IMR-90 (cell line): ENCODE measurements at places on chromosomes 1 and 21.

- no peaks in the 10 kb centered on the region for H3K4me1 ChIP-seq
- no peak for DNase-seq
- no peaks in the 10 kb centered on the region for H3K36me3 ChIP-seq
- H3K27me3 ChIP-seq: peaks cover 5% of the 10 kb centered on the region; the same call in 1 of the 2 replicates
Observed at GRCh38 chr1:161313554-161314200, 504 bp upstream of the SDHC start.

DNA sequence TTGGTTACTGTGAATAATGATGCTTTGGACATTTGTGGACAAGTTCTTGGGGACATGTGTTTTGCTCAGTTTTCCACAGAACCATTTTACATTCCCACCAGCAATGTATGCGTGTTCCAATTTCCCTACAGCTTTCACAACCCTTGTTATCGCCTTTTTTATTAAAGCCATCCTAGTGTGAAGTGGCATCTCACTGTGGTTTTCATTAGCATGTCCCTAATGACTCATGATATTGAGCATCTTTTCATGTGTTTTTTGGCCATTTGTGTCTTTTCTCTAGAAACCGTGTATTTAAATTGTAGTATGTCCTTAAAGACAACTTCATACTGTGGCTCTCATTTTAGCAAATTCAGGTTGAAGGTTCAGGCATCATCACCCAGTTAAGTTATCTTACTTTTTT, 132.1 kb downstream of the TGFBR3 start:
- H3K4me3 ChIP-seq: no peak overlapping the region
- H3K27me3 ChIP-seq: no peaks in the 10 kb centered on the region
- no peak overlapping the region for H3K27ac ChIP-seq
- DNase-seq: no peak
- H3K4me1 ChIP-seq: peaks cover 7% of the 10 kb centered on the region

DNA sequence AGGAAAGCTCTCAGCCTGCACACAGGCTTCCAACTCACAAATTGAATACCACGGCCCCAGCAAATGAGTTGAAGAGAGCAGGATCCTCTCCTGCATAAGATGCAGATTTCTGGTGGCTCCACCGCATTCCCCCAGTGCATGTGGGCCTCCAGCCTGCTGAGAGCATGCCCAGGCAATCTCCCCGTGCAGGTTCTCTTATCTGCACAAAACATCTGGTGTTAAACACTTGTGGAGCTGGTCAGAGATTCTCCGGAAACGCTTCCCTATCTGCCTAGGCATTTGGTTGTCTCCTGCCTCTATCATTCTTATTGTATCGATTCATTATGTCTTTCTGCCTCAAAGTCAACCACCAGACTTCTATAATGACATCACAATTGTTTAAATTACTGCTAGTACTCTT, 1349.0 kb upstream of the B3GALT2 start:
- no peaks in the 10 kb centered on the region for H3K36me3 ChIP-seq
- no peak overlapping the region for H3K4me3 ChIP-seq
- no peaks in the 10 kb centered on the region for H3K4me1 ChIP-seq
- no peaks in the 10 kb centered on the region for H3K27me3 ChIP-seq
- H3K27ac ChIP-seq: no peak overlapping the region

- H3K27me3 ChIP-seq: no peaks in the 10 kb centered on the region
- H3K4me1 ChIP-seq: peaks cover 3% of the 10 kb centered on the region
- peak; percentile 78 for DNase-seq
- no peak overlapping the region for H3K4me3 ChIP-seq
- H3K27ac ChIP-seq: no peak overlapping the region
- H3K36me3 ChIP-seq: no peaks in the 10 kb centered on the region
Observed at GRCh38 chr1:31811605-31812004, 4.2 kb downstream of the SPOCD1 start.

DNA sequence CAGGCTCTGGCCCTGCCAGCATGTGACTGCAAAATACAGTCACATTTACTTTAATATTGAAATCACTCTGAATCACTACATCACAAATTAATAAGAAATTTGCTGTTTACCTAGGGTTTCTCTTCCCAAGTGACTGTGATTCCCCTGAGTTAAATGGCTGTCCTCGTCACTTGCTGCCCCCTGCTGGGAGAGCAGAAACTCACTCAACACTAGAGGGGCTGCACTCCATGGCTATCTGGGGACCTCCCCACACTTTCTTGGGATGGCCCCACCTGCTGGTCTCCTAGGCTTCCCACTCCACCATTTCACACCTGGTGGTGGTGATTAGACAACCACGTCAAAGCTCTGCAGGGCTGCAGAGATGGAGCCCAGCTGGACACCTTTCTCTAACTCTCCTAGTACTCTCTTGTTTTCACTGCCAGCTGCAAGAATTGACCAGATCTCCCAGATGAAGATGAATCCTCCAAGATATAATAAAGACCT, 63.4 kb downstream of the CD2 start:
- H3K4me1 ChIP-seq: no peaks in the 10 kb centered on the region
- H3K36me3 ChIP-seq: no peaks in the 10 kb centered on the region
- DNase-seq: peak; percentile 4

DNA sequence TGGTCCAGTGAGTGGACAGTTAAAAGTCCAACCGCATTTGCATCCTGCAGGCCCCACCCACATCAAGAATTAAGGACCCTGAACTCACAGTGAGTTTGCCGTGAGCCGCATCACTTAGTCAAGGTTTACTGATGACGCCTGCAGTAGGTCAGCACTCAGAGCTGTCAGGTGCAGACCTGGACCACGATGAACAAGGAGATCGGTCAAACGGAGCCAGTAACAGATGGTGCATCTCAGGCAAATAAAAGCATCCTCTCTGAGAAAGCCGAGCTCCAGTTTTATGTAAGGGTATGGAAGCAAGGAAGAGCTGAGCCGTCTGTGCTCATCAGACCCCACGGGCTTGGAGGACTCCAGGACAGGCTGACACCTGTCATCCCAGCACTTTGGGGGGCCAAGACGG, 4.5 kb downstream of the PRDM15 start:
- DNase-seq: no peak
- H3K4me1 ChIP-seq: peaks cover 3% of the 10 kb centered on the region
- 0 out of 2 replicates have a peak, but pooled peaks cover 1% of the 10 kb centered on the region for H3K36me3 ChIP-seq
- H3K27me3 ChIP-seq: no peaks in the 10 kb centered on the region
- H3K4me3 ChIP-seq: no peak overlapping the region
- no peak overlapping the region for H3K27ac ChIP-seq
